ENCODE measurements at places on chromosomes 11 and 22.

- DNase-seq: no peak
Observed at GRCh38 chr11:110425751-110426545, 3.8 kb upstream of the FDX1 start.

- no peak for DNase-seq
Observed at GRCh38 chr11:17783878-17784277, 49.3 kb downstream of the KCNC1 start.

DNA sequence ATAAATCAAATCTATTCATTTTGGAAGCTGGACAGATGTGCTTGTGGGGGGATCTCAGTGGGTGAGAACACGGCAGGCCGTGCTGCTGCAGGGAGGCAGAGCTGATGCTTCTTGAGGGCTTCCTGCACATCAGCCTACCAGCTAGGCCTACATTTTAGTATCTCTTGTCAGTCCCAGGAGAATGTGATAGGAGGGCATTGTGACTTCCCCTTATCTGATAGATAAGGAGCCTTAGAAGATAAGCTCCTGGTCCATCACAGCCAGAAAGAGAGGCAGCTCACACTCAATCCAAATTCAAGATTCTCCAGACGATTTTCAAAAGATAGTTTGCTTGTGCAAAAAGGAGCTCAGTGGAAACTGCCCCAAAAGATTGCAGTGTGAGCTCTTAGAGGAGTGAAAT lies 89.0 kb downstream of the SHANK2 start:
- no peak for DNase-seq

GRCh38 chr22:42857845-42858481 lies 890 bp upstream of the ARFGAP3 start:
- DNase-seq: peak; percentile 12

DNA sequence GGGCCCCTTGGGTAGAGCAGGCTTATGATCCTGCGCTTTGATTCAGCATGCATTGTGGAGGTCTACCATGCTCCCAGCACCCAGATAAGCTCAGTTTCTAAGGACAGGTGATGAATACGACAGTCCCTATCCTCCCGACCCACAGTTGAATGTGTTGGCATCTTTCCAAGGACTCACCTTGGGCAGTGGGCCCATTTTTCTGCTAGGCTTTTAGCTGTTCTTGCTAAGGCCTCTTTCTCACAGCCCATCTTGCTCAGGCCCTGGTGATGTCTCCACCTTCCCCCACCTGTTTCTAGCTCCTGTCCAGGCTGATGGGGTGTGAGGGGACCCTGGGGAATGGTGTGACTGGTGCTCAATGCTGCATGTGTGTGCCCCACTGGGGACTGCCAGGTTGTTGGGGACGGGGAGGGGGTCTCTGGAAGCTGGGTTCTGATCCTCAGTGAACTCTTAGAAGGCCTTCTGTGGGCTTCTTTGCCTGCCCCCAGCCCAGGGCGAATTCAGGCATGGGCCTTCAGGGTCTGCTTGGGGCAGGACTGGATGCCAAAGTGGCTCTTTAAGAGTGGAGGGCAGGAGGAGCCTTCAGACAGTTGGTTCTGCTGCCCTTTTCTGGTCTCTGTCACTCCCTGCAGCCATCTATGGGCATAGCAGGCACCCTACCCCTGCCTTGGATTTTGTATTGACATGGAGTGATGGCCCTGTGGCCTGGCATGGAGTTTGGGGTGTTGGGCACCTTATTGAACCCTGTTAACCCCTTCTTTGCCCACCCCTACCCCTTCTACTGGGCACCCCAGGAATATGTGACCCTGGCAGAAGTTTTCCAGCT lies 33.1 kb downstream of the PHLDB1 start:
- peak; percentile 11 for DNase-seq

- DNase-seq: no peak
Observed at GRCh38 chr11:58829786-58830185, 14.7 kb downstream of the GLYATL2 start.

DNA sequence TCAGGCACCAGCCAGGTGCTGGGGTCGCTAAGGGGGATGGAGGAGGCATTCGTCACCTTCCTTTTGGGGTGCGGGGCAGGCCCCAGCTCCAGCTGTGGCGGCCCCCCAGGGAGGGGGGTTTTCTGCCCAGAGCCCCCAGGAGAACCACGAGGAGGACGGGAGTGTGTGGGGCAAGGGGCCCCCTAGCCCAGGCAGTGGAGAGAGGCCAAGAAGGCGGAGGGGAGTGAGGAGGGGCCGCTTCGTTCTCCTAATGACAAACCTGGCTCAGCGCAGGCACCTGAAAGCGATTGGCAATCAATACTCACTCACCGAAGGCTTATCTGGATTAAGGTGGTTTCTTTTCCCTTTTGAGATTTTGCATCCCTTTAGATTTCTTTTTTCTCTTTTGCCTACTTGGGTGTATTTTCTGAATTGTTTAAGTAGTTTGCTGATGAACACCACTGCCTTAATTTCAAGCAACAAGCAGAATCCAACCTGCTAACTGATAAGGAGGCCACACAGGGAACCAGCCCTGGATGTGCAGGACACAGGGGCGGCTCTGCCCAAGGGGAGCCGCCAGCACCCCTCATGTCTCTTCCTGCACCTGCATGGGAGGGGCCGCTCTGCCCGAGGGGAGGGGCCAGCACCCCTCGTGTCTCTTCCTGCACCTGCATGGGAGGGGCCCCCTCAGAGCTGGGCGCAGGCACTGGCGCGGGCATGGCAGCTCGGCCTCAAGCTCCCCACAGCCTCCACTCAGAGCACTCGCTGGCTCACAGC lies 122.3 kb downstream of the BRD1 start:
- no peak for DNase-seq
